ENCODE measurements at places on chromosomes 3 and 15.

GRCh38 chr3:49674497-49674983, 389 bp downstream of the APEH start:
- no peak for DNase-seq

- no peak for DNase-seq
These were observed 15.0 kb downstream of the SNAPC5 start for GRCh38 chr15:66482539-66482938.

- DNase-seq = no peak
These were observed 60.1 kb downstream of the SGO1 start for GRCh38 chr3:20125897-20126296.

- no peak for DNase-seq
These were observed 21.6 kb upstream of the SLC6A20 start for GRCh38 chr3:45817831-45818522.

DNA sequence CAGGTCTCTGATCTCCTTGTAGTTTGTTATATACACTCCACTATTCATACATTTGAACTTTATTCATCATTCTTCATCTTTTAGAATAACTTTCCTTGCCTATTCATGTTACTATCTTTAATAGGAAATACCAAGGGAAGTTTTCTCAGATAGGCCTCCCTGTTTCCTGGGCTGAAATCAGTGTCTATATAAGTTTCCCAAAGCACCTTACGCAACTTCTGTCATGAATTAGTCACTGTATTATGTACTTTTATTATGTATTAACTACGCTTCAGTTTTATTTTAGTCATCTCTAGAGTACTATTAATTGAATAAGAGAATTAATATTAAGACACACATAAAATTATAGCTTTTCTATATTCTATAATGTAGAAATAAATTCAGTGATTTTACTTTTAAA, 1481.5 kb downstream of the OTOL1 start:
- no peak for DNase-seq
